NCI-H69 (cell line): ENCODE measurements at places on chromosomes 1 and 21.

GRCh38 chr21:16794950-16795349 lies 717.9 kb upstream of the CXADR start:
- no peak for DNase-seq

- DNase-seq = peak; percentile 85
Measured at GRCh38 chr1:164602480-164603093, 43.6 kb downstream of the PBX1 start.

DNA sequence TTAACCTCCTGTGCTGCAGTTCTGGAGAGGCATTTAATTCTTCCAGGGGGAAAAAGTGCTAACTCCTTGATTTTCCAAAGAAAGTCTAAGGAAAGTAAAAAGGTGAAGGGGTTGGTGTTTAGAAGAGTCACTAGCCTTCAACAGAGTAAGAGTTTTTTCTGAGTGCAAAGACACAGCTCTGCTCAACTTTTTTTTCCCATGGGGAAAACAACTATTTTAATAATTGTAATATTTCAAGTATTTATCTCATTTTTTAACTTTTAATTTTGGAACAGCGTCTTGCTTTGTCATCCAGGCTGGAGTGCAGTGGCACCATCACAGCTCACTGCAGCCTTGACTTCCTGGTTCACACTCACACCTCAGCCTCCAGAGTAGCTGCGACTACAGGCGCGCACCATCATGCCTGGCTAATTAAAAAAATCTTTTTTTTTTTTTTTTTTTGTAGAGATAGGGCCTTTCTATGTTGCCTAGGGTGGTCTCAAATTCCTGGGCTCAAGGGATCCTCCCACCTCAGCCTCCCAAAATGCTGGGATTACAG lies 202.6 kb downstream of the APP start:
- DNase-seq = no peak

GRCh38 chr1:68571454-68572235 lies 74.8 kb upstream of the DEPDC1 start:
- DNase-seq = peak; percentile 60

DNA sequence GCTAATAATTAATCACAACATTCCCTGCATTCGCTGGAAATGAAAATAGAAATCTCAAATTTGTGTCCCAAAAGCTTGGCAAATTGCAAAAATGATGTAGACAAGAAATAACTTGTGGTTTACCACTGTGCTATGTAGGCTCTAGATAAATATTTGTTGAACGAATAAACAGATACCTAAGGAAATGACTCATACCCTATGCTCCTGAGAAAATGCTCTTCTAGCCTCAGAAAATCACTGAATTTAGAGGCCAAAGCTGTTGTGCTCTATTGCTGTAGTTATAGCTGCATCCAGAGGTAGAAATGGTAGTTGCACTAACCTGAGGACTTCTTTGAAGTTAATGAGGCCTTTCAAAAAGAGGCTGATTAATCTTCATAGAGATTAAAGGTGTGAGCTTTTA lies 142.0 kb upstream of the ZNHIT6 start:
- DNase-seq = peak; percentile 43

DNA sequence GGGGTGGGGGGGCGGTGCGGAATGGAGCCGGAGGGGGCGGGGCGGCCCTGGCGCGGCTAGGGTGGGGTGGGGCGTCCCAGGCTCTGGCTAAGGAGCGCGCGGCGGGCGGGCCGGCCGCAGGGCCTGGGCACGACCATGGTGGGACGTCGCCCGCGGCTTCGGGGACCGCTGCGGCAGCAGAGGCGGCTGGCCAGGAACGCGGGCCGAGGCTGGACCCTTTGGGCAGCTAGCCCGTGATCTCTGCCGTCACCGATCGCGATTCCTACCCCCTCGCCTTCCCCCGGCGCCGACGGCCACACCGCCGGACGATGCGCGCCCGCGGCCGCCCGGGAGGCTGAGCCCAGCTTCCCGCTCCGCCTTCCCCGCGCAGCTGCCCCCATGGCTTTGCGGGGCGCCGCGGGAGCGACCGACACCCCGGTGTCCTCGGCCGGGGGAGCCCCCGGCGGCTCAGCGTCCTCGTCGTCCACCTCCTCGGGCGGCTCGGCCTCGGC lies at the start of gene MAP3K21:
TSS of gene MAP3K21 (plus strand) at position 74 of the 491 bp plus-strand sequence. CDS start at position 379, 305 bp downstream.
- no peak for DNase-seq

- DNase-seq = no peak
Measured at GRCh38 chr1:15260418-15261154, 13.6 kb downstream of the FHAD1 start.

DNA sequence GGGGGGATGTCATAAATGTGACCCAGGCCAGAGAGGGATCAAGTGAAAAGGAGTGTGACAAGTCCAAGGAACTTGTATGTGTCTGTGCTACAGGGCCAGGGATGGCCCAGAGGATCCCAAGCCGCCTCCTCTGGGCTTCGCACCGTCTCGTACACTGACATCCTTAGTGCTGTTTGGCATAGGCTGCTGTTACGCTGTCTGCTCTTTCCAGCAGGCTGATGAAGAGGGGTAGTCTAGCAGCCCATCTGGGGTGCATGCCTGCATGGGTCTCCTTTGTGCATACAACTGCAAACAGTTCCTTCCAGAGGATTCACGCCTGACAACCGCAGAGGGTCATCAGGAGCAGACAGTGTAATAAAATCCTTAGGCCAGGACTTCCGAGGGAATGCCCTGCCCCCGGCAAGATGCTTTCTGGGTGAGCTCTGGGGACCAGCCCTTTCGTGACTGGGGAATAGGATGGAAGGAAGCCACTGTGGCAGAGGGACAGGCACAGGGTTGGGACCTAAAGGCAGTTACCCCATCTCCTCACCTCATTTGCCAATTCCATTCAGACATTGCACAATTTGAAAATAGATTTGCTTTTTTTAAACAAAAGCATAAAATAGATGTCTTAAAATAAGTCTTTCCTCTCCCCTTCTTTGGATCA lies 6.3 kb upstream of the GOLT1A start:
- DNase-seq = no peak

DNA sequence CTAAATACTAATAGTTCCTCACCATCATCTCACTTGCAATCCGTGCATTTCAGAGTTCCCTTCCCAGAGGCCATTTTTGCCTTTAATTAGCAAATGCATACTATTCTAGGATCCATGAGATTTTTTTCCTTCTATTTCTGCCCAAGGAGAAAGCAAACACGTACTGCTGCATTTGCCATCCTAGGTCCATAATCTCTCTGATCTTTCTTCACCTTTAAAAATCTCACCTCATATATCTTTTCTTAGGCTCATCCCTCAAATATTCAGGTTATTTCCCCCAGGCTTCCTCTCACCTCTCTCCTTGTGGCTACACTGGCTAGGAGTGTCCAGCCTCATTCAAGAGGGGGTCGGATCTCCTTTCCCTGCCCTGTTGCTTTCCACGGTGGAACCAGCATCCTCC lies 338.6 kb downstream of the SETD4 start:
- DNase-seq = no peak

GRCh38 chr1:98099501-98099900 lies 178.7 kb upstream of the DPYD start:
- no peak for DNase-seq

DNA sequence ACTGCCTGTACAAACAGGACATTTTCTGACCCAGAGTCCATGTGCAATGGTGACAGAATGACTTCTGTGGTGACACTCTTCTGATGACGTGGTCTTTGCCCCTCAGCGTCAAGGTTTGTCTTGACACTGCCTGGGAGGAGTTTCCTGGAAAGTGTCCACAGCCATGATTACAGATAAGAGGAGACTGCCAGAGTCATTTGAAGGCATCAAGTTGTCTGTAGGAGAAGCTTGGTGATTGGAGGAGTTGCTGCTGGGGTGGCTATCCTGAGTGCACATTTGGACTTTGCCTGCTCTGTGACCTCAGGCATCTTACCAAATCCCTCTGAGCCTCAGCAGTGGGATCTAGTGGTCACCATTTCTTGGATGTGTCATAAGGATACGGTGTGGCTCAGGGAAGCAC lies 17.7 kb downstream of the TCHHL1 start:
- no peak for DNase-seq

- peak; percentile 70 for DNase-seq
Measured at GRCh38 chr1:206685334-206685768, 646 bp downstream of the MAPKAPK2 start.

GRCh38 chr21:38800924-38801744 lies 4.6 kb upstream of the ETS2 start:
- no peak for DNase-seq

DNA sequence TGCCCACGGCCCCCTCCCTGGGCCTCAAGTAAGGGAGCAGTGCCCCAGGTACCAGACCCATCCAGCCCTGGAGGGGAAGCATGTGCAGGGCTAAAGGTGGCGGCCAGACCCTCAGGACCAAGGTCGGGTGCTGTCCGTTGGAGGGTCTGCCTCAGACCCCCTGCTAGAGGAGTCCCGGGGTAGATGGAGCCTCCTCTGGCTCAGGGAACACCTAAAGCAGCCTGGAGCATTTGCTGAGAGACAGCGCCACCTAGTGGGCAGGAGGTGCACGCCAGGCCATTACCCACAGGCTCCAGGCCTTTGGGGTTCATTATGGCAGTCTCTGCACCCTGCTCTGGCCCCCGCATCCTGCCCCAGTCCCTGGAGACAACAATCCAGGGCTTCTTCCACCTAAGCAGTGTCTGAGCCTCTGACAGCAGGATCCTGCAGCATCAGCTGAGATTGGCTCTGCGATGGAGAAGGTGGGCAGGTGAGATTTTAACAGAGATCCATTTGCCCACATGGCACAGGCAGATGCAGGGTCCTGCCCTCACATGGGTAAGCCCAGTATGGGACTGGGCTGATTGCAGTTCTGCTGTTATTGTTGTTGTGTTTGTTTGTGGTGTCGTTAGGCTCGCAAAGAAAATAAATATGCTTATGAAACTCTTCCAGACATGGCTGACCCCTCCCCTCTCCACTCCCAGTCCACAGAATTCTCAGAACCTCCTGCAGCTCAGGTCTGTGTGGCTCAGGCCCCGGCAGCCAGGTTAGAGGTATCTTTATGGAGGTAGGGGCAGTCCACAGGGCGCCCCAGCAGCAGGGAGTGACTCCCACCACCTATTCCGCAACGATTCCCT lies 42.4 kb downstream of the CTNNBIP1 start:
- peak; percentile 61 for DNase-seq
